Adrenal gland (tissue), 19 donors: ENCODE measurements at places on chromosomes 11 and 22. TPM values are rescaled to one million over a fixed set of nuclear protein-coding genes. Genes with fewer than 3 reads are reported as not detected.

The RAB38 gene
- polyA plus RNA-seq = 63.8 TPM

The SCGB2A2 gene
- polyA plus RNA-seq = not detected

The MDK gene
- 94.0 TPM for polyA plus RNA-seq

The RIMBP3C gene
- not detected for polyA plus RNA-seq

The MAPK8IP2 gene
- 4.4 TPM for polyA plus RNA-seq

The KCNK4 gene
- 0.10 TPM for polyA plus RNA-seq

The SMIM35 gene
- polyA plus RNA-seq = not detected

The MRGPRX4 gene
- polyA plus RNA-seq = not detected

The BTG4 gene
- polyA plus RNA-seq = not detected

The OR5T1 gene
- polyA plus RNA-seq = not detected

The OR51I1 gene
- polyA plus RNA-seq = not detected

The ARSA gene
- polyA plus RNA-seq = 103 TPM

The RPS6KA4 gene
- 14.4 TPM for polyA plus RNA-seq

The LRRC32 gene
- polyA plus RNA-seq = 63.7 TPM

The GLYATL2 gene
- polyA plus RNA-seq = 0.13 TPM
